MG63 (cell line): ENCODE measurements at places on chromosomes 3 and 15. TPM values are rescaled to one million over a fixed set of nuclear protein-coding genes. Genes with fewer than 3 reads are reported as not detected.

Gene TRPC1
- 2.3 and 2.6 TPM in 2 replicates for total RNA-seq

Gene FAM3D
- not detected in 2 replicates for total RNA-seq

Gene FGD5
- total RNA-seq = 0.40 TPM in 1 of 2 replicates, not detected in the other

Gene FAM107A
- total RNA-seq = 40.7 and 47.1 TPM in 2 replicates

Gene IL20RB
- 4.5 and 6.4 TPM in 2 replicates for total RNA-seq

Gene NAA50
- 57.1 and 101 TPM in 2 replicates for total RNA-seq

Gene C2CD4B
- not detected in 2 replicates for total RNA-seq

Gene DPPA2
- total RNA-seq = not detected in 2 replicates

Gene CCR8
- total RNA-seq = not detected in 2 replicates

Gene ARGFX
- not detected in 2 replicates for total RNA-seq

Gene LYZL4
- total RNA-seq = not detected in 2 replicates

Gene KBTBD13
- total RNA-seq = not detected in 2 replicates

Gene COL8A1
- 11.8 and 19.1 TPM in 2 replicates for total RNA-seq

Gene LRCH3
- 20.3 and 32.8 TPM in 2 replicates for total RNA-seq

Gene AADACL2
- not detected in 2 replicates for total RNA-seq

Gene RHCG
- total RNA-seq = not detected in 2 replicates

Gene CYP11A1
- total RNA-seq = 0.30 and 6.3 TPM in 2 replicates

Gene LRRC31
- total RNA-seq = not detected in 2 replicates

Gene CYP8B1
- not detected in 2 replicates for total RNA-seq

Gene AMIGO3
- total RNA-seq = 2.1 TPM in 1 of 2 replicates, not detected in the other

Gene GOLGA6D
- not detected in 2 replicates for total RNA-seq

Gene UBE2E2
- 24.3 and 27.7 TPM in 2 replicates for total RNA-seq
